K562 (cell line): ENCODE measurements at places on chromosomes 3 and 15. TPM values are rescaled to one million over a fixed set of nuclear protein-coding genes. Genes with fewer than 3 reads are reported as not detected.

DNA sequence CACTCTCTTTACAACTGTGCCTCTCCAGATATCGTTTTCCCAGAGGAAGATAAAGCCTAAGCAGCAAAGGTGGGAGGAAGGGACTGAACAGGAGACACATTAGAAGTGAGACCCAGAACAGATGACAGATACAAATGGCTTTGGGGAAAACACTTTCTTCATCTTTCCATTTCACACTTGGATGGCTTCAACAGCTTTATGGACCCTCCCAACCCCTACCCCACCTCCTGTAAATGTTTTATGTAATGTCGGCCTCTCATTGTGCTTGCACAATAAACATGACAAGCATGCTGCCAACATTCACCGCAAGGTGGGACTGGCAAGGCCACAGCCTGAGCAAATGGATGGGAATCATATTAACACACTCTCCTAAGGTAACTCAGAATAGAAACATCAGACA lies 1088.6 kb downstream of the TUSC7 start:
- DNase-seq: no peak

DNA sequence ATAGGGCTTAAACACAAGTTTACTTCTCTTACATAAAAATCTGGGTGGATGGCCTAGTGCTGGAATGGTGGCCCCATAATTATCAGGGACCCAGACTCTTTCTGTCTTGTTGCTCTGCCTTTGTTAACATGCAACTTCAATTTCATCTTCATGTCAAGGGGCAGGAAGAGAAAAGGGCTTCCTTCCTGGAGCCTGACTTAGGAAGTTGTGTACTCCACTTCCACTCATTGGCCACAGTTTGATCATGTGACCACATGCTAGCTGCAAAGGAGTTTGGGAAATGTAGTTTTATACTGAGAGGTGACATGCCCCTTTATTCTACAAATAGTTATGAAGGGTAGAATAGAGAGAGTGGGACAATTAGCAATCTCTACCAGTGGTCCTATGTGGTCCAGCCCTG lies 39.3 kb downstream of the RHCG start:
- DNase-seq: peak; percentile 49

GRCh38 chr3:72460205-72461174 lies 387.8 kb downstream of the SHQ1 start:
- DNase-seq: peak; percentile 79

DNA sequence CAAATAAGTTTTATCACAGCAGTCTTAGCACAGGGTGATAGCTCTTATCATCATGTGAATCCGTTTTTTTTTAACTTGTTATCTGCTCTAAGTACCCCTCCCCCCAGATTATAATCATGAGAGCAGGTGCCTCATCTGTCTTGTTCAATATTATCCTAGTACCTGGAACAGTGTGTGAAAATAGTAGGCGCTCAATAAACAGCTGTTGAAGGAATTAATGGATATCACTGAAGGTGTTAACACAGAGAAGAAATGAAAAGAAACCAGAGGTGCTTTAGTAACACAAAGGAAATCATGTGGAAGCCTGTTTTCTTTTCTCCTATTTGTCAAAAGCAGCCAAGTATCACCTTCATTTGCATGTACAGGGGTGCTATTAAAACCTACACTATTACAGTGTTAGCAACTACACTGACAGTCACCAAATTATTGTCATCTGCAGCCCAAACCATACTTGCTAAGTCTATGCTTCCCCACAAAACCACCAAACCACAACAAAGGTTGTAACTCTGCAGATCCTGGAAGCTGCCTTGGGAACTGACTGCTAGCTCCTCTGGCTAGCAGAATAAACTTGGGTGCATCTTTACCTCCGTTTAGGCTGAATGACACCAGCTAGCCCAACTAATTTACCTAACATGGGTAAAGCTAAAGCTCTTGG lies 2.9 kb downstream of the XPC start:
- DNase-seq: no peak

GRCh38 chr3:147420353-147421183 lies 11.4 kb downstream of the ZIC1 start:
- DNase-seq: no peak

DNA sequence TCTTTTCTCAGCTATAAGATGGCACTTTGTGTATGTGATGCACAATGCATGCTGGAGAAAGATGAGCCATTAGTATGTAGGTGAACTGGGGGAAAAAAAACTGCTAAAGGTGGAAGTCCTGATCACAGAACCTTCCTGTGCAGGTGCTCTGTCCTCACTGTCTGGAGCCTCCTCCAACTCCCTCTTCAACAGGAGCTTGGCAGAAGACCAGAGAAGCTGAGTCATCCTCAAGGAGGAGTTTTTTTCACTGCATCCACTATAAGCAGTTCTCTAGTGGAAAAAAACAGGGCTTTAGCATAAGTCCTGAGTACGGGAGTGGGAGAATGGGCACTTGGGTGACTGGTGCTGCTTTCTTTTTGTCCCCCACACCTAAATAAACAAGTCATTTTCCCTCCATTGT lies 168.4 kb upstream of the CADPS start:
- DNase-seq: no peak

GRCh38 chr3:74122281-74122680 lies 492.2 kb downstream of the CNTN3 start:
- DNase-seq: no peak

DNA sequence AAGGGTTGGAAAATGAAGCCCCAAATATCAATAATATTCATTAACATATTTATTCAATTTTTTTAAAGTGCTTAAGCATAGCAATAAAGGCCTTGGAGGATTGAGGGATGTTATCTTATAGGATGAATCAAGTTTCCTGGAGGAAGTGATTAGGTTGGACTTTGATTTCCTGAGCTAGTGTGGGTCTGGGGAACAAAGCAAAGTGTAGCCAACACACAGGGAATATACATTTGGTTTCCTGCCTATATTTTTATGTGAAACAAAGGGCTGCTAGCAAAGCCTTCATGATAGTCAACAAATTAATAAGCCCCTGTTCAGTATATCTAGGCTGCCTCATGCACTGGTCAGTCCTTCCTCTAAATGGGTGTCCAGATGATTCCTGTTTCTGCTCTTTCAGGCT lies 261.1 kb upstream of the IL12A start:
- DNase-seq: no peak

- no peak for DNase-seq
Observed at GRCh38 chr15:25946241-25946805, 83.2 kb upstream of the ATP10A start.

DNA sequence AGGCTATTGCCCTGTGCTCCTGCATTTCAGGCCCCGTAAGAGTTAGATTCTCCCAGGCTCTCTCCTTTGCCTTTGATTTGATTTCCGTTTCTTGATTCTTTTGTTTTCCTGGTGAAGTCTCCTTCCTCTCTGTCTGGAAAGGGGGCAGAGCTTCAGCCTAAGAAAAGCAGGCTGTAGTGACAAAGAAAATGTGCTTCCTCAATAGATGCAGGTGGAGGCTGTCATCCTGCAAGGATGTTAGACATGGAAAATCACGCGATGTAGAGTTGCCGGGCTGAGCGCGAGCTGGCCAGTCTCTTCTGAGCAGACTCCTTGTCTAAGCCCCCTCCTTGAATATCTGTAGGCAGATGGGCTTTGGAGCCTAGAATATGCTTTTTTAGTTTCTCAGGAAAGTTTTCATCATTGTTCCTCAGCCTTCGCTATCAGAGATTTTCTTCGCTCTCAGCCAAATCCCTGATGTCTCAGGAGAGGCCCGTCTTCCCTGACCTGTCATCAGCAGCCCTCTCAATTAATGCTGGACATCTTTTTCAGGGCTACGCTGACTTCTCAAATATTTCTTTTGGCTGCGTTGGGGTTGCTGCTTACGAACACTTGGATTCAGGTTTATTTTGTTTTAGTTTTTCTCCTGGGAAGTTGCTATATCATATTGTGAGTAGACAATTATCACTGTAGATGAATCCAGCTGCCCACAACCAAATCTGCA lies 163.6 kb downstream of the ITPR1 start:
- no peak for DNase-seq

GRCh38 chr15:66714543-66714981 lies 12.5 kb downstream of the SMAD6 start:
- no peak for DNase-seq

DNA sequence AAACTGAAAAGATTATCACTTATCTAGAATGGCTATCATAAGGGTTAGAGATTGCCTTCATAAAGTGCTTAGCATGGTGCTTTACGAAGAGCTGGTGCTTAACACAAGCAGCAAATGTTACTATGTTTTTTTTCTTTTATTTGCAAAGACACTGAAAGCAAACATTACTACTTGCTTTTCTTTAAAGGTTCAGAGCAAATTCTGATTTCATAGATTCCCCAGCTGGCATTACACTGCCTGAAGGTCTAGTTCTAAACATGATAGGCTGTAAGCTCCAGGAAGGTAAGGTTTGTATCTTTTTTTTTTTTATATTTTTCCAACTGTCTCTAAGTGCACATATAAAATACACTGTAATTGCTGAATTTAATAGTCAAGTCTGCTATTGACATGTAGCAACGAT lies 71.9 kb downstream of the UQCC5 start:
- DNase-seq: no peak

GRCh38 chr3:114380233-114380651 lies 86.4 kb downstream of the TIGIT start:
- DNase-seq: no peak

DNA sequence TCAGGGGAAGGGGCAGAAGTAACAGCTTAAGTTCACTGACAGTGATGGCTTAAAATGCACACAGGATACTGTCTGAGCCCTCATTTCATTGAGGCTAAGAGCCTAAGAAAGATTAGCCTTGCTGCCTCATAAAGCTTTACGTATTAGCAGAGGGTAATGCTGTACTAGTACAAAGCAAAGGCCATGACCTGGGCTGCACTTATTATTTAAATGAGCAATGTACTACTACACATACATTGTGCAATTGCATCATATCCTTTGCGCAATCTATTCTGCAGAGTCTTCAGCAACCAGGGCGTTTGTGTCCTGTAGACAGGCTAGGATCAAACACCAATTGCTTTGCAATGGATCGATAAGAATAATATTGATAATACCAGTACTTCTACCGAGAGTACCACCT lies 221.8 kb downstream of the TPRG1 start:
- DNase-seq: no peak

- DNase-seq: no peak
Observed at GRCh38 chr15:25930931-25931330, 67.8 kb upstream of the ATP10A start.

DNA sequence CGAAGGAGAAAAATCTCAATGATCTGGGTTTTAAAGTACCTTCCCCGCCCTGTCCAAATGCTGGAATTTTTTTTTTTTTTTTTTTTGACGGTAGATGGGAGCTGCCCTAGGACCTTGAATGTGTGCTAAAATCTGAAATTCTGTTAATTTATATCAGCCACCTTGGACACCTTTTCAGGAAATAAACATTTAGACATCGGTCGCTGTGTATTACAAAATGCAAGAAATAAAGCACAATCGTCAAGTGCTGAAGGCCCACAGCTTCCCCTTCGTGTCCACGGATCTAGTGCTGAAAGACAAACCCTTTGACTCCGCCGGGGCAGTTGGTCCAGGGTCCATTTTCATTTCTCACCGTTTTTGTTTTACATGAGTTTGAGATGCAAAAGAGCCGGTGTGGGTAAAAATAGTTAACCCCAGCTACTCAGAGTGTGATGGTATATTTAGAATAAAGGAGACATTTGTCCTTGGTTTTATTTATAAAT lies 90.2 kb upstream of the CHD2 start:
- DNase-seq: no peak

GRCh38 chr3:36166477-36166876 lies 213.8 kb upstream of the STAC start:
- DNase-seq: no peak

DNA sequence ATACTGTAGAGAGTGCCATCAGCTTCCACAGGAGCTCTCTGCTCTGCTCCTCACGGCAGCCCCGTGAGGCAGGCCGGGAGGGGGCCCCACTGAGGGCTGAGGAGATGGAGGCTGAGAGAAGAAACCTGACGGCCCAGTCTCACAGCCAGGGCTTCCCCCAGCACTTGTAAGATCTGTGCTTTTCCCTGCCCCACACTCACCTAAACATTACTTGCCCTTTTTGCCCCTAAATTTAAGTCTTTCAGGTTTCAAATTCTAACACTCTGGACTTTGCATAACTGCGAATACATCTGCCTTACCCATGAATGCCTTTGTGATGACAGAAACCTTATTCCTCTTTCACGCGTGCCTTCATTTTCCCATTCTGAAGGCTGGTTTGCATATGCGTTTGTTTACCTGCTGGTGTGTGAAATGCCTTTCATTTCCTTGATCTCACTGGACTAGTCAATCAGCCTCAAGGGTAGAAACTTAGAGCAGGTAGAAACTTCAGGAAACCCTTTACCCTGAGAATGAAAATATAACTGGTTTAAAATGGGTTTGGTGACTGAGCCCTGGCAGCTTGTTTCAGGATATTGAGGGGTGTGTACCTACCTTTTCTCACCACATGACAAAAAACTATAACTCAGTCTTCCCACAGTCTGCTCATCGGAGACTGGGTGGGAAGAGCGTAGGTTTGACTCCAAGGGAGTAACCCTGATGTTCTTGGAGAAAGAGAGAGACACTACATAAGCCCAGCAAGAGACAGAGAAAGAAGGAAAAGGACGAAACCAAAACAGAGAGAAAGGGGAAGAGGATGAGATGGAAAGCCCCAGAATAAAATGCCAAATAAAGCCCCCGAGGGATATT lies 20.1 kb downstream of the SLC12A8 start:
- DNase-seq: no peak

- DNase-seq: peak; percentile 59
Observed at GRCh38 chr3:183988216-183988790, 29.4 kb downstream of the ABCC5 start.

DNA sequence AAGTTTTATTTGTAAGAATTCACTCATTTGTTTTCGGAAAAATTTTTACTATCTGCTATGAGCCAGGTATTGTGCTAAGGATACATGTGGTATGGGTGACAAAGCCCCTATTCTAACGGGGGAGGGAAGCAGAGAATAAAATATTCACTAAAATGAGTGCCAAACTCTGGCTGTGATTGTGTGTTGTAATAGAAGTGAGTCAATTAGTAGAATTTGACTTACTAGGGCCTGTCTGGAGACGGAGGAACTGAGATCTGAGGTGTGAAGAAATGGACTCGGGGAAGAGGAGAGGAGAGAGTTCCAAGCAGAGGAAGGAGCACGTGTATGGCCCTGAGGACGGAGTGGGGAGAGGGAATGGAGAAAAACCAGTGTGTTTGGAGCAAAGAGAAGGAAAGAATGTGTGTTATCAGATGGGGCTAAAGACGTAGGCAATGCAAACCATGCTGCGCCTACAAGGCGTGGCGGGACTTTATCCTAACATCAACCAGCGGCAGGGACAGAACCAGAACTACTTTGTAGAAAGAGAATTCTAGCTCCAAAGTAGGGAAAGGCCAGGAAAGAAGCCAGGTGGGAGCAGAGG lies 89.1 kb downstream of the OSBPL10 start:
- no peak for DNase-seq

FAM107A gene
- not detected in 2 replicates for polyA plus RNA-seq

CILP gene
- polyA plus RNA-seq: not detected in 2 replicates

IQCB1 gene
- polyA plus RNA-seq: 27.9 and 28.6 TPM in 2 replicates

NFKBIZ gene
- polyA plus RNA-seq: 4.1 and 4.9 TPM in 2 replicates
